ENCODE measurements at places on chromosomes 7 and 10.

GRCh38 chr7:137546009-137546408 is 202.5 kb upstream of the PTN start:
- no peak for DNase-seq

DNA sequence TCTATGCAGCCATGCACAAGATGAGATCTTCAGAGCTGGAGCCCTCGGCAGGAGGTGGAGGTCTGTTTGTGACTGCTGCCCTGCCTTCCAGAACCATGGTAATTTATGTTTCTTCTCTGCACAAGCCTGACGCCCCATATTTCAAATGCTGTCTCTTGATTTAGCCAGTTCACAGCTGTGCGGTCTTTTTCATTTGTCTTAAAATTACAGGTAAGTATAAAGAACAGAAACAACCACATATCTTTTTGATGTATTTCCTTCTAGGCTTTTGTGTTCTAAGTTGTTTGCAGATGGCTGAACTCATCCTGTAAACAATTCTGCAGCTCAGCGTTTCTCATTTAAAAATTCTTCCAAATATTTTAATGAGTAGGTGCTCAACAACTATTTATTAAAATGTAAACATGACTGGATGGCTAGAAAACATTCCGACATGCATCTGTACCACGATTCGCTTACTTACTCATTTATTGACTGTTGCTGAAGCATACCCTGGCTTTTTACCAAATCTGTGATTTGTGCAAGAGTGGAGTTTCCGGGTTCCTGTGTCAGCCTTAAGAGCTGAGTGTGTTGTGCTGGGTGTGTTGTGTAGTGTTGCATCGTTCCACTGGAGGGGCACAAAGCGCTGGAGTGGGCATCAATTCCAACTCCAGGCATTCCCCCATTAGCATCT is 58.9 kb downstream of the PIP4K2A start:
- DNase-seq, result peak; percentile 85

DNA sequence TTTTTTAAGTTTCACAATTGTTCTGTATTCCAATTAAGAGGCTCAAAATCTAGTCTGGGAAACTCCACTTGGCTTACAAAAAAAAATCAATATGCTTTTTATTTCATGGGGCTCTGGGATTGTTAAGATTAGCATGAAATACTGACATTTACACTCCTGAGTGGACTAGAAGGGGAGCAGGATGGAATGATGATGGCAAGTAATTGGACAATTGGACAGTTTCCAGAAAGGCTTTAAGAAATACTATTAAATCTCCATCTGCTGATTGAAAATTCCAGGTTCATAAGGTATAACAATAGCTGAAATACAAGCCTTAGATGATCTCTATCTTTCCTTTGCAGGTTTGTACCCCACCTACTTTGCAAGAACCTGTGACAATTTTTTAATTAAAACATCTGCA is 184.4 kb downstream of the LRRTM3 start:
- no peak for DNase-seq

- no peak for DNase-seq
Measured at GRCh38 chr10:13787015-13787421, 200.3 kb downstream of the PRPF18 start.

- no peak for DNase-seq
Measured at GRCh38 chr10:100774223-100774622, 28.8 kb downstream of the PAX2 start.

- DNase-seq, result peak; percentile 89
Measured at GRCh38 chr10:21329995-21330627, 195.4 kb downstream of the SKIDA1 start.

- no peak for DNase-seq
Measured at GRCh38 chr7:157481389-157481788, 144.6 kb downstream of the DNAJB6 start.

- no peak for DNase-seq
Measured at GRCh38 chr7:98291717-98292116, 10.2 kb downstream of the BRI3 start.

- DNase-seq, result no peak
Measured at GRCh38 chr10:71737001-71737833, 17.6 kb upstream of the C10orf105 start.

DNA sequence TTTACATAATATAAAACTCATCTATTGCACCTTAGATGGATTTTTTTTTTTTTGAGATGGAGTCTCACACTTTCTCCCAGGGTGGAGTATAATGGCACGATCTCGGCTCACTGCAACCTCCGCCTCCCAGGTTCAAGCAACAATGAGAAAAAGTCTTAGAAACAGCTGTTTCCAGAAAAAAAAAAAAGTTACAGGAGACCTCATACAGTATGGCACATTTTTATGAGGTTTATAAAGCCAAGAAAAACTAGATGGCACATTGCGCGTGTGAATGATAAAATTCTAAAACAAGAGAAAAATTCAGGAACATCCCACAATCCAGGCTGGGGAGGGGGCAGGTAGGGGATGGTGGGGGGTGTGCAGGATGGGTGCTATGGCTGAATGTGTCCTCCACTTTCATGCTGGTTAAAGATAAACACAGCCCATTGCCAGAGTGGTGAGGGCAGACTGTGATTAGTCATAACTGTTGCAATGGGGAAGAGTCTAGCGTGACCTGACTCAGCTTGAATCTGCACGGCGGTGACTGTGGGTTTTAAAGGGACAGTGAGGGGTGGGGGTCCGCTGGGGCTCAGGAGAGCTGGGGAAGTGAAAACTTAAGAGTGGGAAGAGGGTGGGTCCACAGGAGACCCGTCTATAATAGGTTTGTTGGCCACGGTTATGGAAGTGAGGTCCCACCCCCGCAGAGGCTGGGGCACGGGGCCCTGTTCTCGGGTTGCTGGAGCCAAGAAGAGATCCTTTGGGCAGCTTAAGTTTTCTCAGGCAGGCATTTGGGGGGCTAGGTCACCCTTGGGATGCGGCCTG is 11.9 kb upstream of the LRRC27 start:
- peak; percentile 90 for DNase-seq

- no peak for DNase-seq
Measured at GRCh38 chr7:68078157-68078710, 1081.6 kb downstream of the TYW1 start.

- DNase-seq, result no peak
Measured at GRCh38 chr7:70529436-70529835, 602.5 kb upstream of the GALNT17 start.

- peak; percentile 64 for DNase-seq
Measured at GRCh38 chr7:16078076-16078952, 343.0 kb downstream of the CRPPA start.

GRCh38 chr7:151491859-151492258 is 27.8 kb downstream of the RHEB start:
- DNase-seq, result peak; percentile 95

GRCh38 chr7:139699640-139700504 is 77.9 kb downstream of the HIPK2 start:
- DNase-seq, result no peak

DNA sequence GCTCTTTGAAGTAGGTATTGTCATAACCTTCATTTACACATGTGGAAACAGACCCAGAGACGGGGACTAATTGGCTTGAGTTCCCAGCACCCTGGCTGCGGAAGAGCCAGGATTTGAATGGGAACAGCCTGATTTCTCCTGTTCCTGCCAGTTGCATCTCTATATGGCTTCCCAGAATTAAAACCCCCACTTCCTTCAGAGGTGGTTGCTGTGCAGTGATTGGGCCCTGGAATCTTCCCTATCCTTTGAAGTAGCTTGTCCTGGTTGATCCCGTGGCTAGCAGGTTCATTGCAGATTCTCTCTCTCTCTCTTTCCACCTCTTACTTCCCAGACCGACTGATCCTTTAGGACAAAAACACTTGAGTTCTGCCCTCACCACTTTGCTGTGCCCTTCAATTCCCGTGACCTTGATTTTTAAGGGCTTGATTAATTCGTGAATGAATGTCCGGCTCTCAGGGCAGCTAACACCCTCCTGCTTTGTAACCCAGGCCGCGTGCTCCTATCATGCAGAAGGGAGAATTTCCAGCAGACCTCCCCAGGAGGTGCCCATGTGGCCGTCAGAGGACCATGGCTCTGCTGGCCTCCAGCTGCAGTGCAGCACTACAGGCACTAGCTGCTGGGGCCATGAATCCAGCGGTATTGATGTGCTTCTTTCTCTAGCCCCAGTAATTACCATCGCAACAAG is 120.6 kb upstream of the AGK start:
- DNase-seq, result no peak

DNA sequence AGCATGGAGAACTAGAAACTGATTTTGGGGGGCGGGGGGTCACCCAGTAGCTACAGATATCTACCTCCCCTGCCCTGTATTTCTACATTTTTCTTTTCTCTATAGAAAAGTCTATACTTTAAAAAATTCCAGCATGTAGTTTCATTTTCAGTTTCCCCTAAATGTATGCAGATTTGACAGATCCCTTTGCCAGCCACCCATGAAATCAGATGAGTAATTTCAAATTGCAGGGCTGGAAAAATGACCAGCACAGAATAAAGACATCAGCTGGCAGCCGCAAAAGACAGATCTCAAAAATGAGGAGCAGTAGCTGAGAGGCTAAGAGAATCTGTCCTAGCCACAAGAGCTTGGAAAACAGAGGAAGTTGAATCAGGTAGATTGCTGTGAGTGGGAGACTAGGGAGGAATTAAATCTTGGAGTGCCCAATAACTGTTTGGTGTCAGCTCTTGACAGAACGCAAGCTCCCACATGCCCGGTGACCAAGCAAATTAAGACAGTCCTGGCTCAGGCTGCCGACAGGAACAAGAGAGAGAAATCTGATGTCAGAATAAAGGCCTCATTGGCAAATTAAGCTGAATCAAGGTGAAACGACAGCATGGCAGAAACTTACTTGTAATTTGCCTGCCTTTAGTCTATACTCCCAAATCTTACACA is 24.5 kb downstream of the ADRB1 start:
- peak; percentile 24 for DNase-seq

DNA sequence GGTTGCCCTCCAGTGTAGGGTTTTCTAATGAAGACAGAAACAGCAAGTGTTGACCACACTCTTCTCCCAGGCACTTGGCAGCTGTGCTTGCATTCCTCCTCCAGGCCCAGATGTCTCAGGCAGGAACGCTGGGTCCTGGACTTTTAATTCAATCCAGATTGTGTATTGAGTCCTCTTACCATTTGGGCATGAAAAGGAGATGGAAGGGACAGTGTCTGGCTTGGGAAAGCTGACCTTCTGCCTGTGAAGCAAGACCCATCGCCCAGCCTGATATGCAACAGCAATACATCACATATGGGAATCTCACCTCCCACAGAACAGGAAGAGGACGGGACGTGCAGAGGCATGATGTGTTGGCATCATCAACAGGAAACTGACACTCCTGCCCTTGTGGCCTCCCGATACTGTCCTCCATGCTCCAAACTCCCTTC is 174.4 kb upstream of the LYZL2 start:
- peak; percentile 94 for DNase-seq

- no peak for DNase-seq
Measured at GRCh38 chr10:54702583-54703485, 98.2 kb downstream of the PCDH15 start.

DNA sequence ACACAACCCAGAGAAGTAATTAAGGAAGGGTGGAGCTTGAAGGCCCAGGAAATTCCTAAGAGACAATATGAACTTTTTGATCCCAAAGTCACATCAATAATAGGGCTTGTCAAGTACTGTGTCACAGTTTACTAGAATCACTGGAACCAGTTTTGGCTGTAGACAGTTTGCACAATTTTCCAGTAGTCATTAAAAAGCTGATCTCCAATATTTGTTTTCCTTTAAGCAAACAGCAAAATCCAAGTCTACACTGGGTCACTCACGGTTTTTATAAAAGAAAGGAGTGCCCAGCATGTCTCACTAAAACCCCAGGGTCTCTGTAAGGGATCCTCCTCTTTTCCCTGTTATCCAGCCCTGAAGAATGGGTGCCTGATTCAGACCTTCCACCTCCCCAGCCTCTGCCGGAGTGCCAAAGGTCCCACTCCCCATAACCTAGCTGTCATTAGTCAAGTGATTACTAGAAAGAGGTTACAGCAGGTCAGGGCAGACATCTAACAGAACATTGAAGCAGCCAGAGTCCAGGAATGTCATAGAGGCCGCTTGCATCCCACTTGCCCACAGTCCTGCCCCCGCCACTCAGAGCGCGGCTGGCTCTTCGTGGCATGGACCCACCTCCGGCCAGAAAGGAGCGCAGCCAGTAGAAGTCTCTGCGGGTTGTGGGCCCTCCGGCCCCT is 552 bp downstream of the SLC25A16 start:
- DNase-seq, result no peak

DNA sequence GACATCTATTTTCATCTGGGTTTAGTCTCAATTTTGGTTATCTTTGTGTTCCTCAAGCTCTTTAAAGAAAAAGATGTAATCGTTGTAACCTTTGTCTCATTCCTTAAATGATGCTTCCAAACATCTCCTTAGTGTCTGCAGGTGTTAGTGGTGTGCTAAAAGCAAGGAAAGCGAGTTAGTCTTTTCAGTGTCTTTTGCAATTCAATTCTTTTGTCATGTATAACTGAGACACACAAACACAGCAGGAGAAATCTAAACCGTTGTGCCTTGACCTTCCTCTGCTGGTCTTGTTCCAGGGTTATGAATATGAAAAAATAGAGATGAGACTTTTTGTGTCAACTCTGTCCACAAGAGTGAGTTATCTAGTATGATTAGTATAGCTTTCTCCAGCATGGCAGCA is 40.7 kb downstream of the PIK3CG start:
- no peak for DNase-seq
